ENCODE measurements at places on chromosomes 16 and 17. TPM values are rescaled to one million over a fixed set of nuclear protein-coding genes. Genes with fewer than 3 reads are reported as not detected.

The OR2C1 gene
- 0.31 TPM for polyA plus RNA-seq

GRCh38 chr17:67013891-67014290, 30.5 kb upstream of the CACNG1 start:
- no peak for DNase-seq

DNA sequence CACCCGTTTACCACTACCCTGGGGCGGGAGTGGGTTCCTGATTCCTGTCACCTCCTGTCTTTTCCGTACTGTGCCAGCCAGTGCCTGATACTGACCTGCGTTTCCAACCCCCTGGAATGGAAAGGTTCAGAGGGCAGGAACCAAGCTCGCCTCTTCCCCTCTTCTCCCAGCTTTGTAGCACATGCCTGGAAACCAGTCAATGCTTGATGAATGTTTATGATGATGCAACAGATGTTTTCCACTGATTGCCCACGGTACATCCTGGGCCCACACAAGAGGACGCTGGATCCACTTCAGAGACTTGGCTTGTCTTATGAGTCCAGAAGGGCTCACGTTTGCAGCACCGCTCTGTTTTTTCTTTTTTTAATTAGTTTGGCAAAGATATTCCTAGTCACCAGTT, 262.0 kb downstream of the CPPED1 start:
- DNase-seq, result no peak

DNA sequence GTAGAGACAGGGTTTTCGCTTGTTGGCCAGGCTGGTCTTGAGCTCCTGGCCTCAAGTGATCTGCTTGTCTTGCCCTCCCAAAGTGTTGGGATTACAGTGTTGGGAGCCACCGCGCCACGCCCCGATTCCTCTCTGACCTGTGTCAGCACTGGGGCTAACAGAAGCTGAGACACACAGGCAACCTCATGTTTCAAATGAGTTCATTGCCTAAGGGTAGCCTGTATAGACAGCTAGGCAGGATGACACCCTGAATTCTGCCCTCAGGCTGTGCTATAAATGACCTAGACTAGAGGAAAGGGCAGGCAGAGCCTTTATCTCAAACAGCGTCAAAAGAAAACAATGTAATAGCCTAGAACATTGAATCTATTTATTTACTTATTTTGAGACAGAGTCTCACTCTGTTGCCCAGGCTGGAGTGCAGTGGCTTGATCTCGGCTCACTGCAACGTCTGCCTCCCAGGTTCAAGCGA, 2.3 kb upstream of the CDK3 start:
- DNase-seq, result no peak

- DNase-seq, result no peak
These were observed 109.6 kb downstream of the C16orf78 start for GRCh38 chr16:49483251-49483650.

DNA sequence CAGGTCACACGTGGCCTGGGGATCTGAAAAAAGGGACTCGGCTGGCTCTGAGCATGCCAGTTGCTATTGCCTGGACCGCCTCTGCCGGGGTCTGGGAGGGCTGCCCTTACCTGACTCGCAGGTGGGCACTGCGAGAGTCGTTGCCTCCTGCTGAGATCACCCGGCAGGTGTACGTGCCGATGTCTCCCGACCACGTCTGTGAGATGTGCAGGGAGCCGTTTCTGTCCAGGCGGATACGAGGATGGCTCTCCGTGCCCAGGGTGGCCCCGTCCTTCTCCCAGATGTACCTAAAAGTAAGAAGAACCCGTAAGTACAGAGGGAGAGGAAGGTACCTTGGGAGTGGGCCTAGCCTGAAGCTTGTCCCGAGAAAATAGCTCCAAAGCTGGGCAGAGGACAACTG, 112.0 kb upstream of the CDC42EP4 start:
- DNase-seq, result no peak

- no peak for DNase-seq
These were observed 11.3 kb upstream of the CYTH1 start for GRCh38 chr17:78793415-78793814.

- no peak for DNase-seq
These were observed 3.9 kb upstream of the C17orf99 start for GRCh38 chr17:78142119-78142861.

DNA sequence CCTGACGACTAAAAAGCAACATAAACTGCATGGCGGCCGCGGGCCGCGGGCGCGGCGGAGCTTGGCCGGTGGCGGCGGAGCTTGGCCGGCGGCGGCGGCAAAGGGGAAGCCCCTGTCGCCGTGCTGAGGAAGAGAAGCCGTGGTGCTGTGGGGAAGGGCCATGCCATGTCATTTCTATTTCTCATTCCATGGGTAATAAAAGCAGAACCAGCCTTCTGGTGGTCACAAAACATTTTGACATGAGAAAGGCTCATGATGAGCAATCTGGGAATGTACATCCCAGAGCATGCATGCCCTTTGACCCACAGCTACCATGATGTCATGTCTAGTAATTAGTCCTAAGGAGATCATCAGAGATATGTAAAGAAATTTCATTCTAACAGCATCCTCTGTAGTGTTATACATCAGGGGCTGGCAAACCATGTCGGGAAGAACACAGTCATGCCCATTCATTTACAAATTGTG, 23.9 kb upstream of the HEATR6 start:
- no peak for DNase-seq

GRCh38 chr17:51071556-51071955, 49.1 kb downstream of the SPAG9 start:
- DNase-seq, result no peak

The HSD17B1 gene
- 2.2 TPM for polyA plus RNA-seq

GRCh38 chr17:61289408-61290385, 109.9 kb upstream of the TBX2 start:
- DNase-seq, result no peak

DNA sequence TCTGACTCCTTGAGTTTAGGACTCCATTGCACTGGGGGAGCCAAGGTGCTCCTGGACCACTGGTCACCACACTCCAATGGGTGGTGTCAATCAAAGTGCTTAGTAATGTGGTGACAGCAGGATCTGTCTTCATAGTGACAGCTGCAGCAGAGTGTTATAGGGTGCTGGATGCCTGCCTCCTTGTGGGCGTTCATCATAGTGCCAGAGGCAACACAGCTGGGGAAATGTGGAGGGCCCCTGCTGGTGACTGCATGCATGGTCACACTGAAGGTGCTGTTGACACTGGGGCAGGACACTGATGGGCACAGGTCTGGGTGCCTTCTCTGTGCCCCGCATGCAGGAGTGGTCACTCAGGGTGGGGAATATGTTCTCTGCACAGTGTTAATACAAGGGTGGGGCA, 177.5 kb upstream of the CDH8 start:
- DNase-seq, result no peak

DNA sequence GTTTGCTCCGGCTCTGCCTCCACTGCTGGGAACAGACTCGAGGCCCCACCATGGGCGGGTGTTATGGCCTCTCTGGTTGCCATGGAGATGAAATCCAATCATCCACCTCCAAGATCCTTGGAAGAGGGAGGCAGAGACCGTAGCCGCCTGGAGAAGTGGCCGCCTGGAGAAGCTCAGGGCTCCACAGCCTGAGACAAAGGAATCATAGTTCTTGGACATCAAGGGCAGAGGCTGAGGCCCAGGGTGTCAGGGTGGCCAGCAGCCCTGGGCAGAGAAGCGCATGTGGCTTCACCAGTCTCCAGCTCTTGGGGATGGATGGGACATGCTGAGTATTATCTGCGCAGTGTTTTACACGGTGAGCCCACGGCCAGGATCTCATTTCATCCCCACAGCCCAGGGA, 36.2 kb downstream of the ABR start:
- peak; percentile 70 for DNase-seq

GRCh38 chr17:81470944-81471817, 41.4 kb downstream of the ACTG1 start:
- DNase-seq, result no peak

DNA sequence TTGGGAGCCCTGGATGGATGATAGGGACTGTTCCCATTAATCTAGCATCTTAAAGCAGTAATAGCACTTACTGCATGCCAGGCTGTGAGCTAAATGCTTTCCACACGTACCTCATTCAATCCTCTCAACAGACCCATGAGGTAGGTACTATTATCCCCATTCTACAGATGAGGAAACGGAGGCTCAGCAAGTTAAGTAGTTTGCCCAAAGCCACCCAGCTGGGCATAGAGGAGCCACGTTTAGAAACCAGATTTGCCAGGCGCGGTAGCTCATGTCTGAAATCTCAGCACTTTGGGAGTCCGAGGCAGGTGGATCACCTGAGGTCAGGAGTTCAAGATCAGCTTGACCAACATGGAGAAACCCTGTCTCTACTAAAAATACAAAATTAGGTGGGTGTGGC, 2.0 kb upstream of the RAI1 start:
- no peak for DNase-seq

- DNase-seq, result no peak
These were observed 45.8 kb downstream of the ABCC12 start for GRCh38 chr16:48110000-48110399.

The GFAP gene
- 1.3 TPM for polyA plus RNA-seq

The TP53TG3 gene
- not detected for polyA plus RNA-seq

The KRTAP4-9 gene
- not detected for polyA plus RNA-seq

The TMEM92 gene
- polyA plus RNA-seq, result 2.9 TPM

DNA sequence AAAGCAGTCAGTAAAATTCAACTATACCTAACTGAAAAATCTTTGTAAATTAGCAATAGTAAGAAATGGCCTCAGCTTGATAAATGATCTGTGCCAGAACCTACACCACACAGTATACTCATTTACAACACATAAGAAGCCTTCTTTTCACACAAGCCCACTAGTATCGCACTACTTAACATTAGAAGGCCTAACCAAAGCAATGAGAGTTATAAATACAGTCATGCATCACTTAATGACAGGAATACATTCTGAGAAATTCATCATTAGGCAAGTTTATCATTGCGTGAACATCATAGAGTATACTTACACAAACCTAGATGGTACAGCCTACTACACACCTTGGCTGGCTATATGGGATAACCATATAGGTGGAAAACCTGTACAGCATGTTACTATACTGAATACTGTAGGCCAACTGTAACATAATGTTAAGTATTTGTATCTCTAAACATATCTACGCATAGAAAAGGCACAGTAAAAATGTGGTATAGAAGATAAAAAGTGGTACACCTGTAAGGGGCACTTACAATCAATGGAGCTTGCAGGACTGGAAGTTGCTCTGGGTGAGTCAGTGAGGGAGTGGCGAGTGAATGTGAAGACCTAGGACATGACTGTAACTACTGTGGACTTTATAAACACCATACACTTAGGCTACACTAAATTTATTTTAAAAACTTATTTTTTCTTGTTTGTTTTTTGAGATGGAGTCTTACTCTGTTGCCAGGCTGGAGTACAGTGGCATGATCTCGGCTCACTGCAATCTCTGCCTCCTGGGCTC, 126.5 kb upstream of the CORO6 start:
- no peak for DNase-seq

DNA sequence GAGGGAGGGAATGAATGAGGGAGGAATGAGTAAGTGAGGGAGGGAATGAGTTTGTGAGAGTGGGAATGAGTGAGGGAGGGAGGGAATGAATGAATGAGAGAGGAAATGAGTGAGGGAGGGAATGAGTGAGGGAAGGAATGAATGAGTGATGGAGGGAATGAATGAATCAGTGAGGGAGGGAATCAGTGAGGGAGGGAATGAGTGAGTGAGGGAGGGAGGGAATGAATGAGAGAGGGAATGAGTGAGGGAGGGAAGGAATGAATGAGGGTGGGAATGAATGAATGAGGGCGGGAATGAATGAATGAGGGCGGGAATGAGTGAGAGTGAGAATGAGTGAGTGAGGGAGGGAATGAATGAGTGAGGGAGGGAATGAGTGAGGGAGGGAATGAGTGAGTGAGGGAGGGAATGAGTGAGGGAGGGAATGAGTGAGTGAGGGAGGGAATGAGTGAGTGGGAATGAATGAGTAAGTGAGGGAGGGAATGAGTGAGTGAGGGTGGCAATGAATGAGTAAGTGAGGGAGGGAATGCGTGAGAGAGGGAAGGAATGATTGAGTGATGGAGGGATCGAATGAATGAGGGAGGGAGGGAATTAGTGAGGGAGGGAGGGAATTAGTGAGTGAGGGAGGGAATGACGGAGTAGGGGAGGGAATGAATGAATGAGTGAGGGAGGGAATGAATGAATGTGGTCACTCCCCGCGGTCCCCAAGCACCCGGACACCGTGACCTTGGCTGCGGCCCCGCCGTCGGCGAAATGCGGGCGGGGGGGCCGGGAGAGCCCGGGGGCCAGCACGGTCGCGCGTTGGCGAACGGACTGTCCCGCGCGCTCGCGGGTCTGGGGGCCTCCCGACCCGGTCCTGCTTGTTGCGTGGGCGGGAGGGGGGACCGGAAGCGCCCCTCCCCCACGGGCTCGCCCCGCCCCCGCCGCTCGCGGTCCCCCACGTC, 1.1 kb upstream of the UBE2I start:
- no peak for DNase-seq

Measured in left renal pelvis (tissue), 4 donors.